NK-92 treated with Interleukin-12 subunit alpha and Interleukin-12 subunit beta, amount 100 ng/mL, for 24 hours (cell line): ENCODE measurements at places on chromosomes 4 and X.
A peak's percentile ranks its signal among the peaks of the same experiment; 100 is the strongest.

GRCh38 chr4:21656832-21657231, 291.7 kb downstream of the KCNIP4 start:
- DNase-seq = no peak

DNA sequence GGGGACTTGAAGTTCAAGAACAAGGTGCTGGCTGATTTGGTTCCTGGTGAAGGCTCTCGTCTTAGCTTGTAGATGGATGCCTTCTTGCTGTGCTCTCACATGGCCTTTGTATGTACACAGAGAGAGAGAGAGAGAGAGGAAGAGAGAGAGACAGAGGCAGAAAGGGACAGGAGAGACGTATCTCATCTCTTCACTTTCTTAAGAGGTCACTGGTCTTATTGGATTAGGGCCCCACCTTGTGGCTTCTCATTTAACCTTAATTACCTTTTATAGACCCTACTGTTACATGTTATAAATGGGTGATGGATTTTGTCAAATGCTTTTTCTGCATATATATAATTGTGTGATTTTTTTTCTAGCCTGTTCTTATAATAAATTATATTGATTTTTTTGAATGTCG, 1444.2 kb downstream of the ADGRL3 start:
- peak; percentile 2 for DNase-seq

DNA sequence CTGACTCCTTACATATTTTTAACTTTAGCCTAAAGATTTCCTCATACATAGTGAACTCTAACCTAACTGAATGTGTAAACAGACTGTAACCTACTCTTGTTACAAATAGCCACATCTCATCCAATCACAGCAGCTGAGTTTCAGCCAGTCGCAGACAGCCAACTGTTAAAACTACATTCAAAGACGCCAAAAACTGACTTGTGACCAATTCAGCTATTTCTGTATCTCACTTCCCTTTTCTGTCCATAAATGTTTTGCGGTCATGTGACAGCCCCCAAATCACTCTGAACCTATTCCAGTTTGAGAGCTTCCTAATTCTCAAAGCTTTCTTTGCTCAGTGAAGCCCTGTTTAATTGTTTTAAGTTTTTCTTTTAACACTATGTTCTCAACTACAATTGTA, 2731.9 kb downstream of the ARAP2 start:
- DNase-seq = no peak

GRCh38 chrX:13029887-13030771, 14.3 kb downstream of the FAM9C start:
- DNase-seq = no peak

DNA sequence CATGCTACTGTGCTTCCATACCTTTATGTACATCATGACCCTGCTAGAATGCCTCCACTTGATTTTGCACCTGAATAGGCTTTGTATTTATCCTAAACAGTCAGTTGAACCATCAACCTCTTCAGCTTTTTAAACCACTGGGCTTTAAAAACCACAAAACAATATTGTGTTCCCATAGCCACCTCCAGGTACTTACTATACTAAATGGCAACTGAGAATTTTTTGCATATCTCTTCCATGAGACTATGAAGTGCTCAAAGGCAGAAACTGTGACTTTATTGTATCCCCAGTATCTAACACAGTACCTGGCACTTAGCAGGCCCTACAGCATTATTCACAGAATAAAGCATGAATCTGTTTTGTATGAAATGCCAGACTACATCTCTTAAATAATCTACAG, 39.7 kb downstream of the ANAPC10 start:
- no peak for DNase-seq

DNA sequence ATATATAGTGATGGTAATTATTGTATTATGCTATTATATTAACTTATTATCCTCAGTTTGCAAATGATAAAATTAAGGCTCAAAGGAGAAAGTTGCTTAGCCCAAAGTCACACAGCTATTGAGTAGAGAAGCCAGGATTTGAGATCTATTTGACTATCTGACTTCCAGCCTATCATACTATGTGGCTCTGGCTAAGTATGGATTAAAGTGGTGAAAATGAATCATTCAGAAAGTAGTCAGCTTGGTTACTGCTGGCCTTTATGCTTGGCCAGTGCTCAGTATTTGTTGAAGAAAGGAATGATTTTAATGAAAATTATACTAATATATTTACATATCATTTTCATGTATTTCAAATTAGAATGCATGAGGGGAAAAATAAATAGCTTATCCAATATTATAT, 219.8 kb downstream of the SHROOM3 start:
- DNase-seq = no peak

- no peak for DNase-seq
These were observed 984.1 kb upstream of the GRID2 start for GRCh38 chr4:91319556-91320268.

DNA sequence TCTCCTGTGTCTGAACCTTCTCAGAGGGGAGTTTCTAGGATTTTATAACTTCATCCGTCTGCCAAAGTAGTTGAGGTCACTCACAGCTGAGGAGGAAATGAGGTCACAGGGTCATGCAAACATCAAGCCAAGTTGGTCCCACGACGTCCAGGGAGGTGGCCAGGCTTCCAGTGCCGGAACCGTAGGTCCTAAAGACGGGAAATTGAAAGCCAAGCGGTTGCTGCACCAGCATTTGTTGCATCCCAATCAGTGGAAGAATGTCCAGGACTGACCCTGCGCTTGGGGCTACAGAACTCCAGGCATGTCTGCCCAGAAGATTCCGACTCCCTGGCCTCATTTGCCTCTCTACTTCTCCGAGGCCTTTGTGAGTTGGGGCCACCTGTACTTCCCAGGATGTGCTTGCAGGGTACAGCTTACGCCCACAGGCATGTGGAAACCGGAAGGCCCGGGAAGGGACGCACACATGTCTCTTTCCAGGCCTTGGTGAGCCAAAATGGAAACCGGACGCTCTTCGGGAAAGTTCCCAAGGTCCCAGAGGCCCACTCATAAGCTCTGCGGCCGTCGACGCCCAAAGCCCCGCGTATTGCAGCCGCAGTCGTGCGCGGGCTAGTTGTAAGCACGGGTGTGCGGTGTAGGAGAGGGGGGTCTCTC, 9.3 kb downstream of the PRDM8 start:
- DNase-seq = no peak
